ENCODE measurements at places on chromosomes 12 and 14.
A peak's percentile ranks its signal among the peaks of the same experiment; 100 is the strongest.

GRCh38 chr14:75459099-75459741 lies 31.4 kb downstream of the JDP2 start:
- DNase-seq: no peak

DNA sequence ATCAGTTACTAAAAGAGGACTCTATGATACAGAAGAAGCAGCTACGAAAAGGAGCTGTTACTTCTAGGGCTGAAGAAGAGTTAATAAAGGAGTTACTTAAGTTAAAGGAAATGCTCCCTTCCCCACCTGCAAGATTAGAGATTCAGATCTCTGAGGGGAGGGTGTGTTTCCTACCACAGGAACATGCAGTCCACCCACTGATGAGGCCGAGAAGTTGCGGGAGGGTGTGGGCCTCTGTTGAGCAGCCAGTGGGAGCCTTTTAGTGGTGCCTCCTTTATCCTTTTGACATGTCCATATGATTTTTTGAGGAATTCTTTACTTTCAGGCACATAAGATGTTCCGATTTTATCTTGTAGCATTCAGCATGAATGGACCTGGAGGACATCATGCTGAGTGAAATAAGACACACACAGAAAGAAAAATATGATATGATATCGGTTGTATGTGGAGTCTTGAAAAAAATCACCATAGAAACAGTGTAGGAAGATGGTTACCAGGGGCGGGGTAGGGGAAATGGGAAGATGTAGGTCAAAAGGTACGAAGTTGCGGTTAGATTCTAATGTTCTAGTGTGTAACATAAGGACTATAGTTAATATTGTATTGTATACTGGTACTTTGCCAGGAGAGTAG lies 4.4 kb upstream of the M6PR start:
- DNase-seq: no peak

DNA sequence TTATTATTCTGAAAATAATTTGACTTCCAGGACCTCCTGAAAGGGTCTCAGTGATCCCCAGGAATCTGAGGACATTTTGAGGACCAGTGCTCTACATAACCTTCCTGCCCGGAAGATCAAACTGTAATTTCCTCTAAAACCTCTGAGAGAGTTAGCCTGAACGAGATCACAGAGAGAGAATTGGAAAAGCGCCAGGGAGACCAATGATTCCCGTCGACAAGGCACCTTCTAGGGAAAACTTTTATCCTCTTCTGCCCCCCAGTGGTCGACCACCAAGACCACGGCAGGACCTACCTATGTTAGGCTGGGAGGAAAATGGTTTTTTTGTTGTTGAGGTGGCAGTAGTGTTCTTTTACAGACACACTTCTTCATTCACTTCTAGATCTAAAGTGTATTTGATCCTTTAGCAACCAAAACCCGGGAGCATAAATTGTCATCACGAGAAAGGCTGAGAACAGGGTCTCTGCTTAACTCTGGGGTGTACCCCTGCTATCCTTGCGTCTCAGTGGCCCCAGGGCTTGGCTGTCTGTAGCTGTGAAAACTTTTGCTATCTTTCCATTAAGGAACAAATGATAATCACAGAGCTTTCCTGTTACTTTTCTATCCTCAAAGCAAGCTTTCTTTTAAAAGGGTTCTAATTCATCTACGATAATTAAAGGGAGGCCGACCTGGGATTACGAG lies 62.9 kb upstream of the NID2 start:
- peak; percentile 85 for DNase-seq

- no peak for DNase-seq
These were observed 5.0 kb downstream of the CDCA4 start for GRCh38 chr14:105015905-105016304.

DNA sequence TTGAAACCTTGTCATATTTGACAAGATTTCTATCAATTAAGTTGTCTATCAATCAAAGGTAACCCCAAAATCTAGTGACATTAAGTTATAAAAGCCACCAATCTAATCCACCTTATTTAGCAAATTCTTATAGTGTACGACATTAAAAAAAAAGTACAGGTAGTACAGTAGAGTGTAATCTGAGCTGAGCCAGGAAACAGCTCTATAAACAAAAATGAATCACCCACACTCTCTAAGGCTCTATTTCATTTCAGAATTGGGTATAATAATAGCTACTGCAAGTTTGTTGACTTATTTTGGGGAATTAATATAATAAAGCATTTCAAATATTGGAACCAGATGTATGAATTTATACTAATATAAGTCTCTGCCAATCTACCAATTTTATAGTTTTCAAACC lies 342.4 kb upstream of the FLRT2 start:
- DNase-seq: no peak

DNA sequence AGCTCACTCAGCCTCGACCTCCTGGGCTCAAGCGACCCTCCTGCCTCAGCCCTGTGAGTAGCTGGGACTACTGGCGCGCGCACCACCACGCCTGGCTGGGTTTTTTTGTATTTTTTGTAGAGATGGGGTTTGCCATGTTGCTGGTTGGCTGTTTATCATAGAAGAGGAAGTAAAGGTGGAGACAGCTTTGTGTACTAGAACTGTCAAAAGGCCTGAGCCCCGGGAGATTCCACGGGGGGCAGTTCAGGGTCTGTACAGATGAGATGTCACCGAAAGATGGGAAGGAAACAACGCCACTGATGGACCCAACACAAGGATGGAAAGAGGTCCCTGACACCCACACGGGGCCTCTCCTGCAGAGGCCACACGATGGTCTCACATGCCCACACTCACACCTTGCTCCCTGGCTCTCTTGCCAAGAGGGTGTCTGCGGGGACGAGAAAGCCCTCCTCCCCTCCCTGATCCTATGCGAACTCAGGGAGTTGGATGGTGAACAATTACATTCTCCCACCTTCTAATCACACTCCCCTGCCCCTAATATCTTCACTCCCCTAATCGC lies 66.6 kb downstream of the KDM2B start:
- DNase-seq: no peak

GRCh38 chr14:69572030-69572840 lies 2.4 kb downstream of the CCDC177 start:
- peak; percentile 23 for DNase-seq

DNA sequence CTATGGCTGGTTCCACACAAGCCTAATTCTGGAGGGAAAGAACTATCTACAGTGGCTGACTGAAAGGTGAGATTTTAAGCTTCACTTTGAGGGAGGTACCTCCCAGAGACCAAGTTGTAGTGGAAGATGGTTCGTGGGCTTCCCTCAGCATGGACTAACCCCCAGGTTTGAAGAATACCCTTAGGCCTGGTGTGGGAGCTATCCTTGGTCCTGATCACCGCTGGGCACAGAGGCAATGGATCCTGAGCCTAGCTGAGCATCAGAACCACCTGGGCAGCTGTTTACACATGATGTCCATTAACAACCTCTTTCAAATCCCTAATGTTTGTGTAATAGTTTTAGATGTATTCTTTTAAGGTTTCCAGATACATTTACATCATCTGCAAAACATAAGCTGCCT lies 10.3 kb downstream of the DAO start:
- DNase-seq: no peak

- DNase-seq: no peak
These were observed 77.7 kb downstream of the PLXNC1 start for GRCh38 chr12:94225947-94226630.

DNA sequence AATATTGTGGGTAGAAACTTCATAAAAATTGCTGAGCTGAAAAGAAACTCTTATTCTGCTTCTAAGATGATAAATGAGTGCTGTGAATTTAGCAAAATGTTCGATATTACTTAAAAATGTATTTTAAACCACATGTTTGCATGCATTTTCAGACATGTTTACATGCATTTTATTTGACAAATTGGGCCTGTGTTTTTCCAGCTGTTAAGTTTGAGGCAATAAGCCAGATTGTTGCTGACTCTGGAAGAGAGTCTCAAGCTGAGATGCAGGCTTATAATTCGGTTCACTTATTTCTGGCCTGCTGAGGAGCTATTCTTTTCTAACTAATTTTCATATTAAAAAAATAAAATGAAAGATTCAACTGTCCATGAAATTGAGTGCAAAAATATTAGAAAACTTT lies 110.1 kb downstream of the SYNE2 start:
- no peak for DNase-seq

GRCh38 chr12:48054955-48055821 lies 50.7 kb downstream of the SENP1 start:
- no peak for DNase-seq

- DNase-seq: no peak
These were observed 604 bp downstream of the GLIPR1 start for GRCh38 chr12:75481013-75481705.

DNA sequence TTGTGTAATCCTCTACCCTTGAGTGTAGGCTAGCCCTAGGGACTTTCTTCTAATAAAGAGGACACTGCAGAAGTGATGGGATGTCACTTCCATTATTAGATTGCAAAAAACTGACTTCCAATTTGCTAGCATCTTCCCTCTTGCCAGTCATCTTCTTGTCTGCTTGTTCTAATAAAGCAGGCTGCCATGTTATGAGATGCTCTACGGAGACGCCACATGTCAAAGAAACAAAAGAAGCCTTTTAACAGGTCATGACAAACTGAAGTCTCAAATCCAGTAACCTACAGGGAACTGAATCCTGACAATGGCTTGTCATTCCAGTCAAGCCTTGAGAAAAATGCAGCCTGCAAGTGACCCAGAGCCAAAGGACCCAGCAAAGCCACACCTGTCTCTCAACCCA lies 76.0 kb downstream of the CEP128 start:
- no peak for DNase-seq

GRCh38 chr12:69834576-69834975 lies 9.5 kb downstream of the MYRFL start:
- DNase-seq: no peak

- DNase-seq: no peak
These were observed 32.0 kb upstream of the CFAP54 start for GRCh38 chr12:96457191-96457930.
